ENCODE measurements at places on chromosomes 11 and 22.

GRCh38 chr22:39581303-39581702 is 10.8 kb downstream of the CACNA1I start:
- DNase-seq = no peak

DNA sequence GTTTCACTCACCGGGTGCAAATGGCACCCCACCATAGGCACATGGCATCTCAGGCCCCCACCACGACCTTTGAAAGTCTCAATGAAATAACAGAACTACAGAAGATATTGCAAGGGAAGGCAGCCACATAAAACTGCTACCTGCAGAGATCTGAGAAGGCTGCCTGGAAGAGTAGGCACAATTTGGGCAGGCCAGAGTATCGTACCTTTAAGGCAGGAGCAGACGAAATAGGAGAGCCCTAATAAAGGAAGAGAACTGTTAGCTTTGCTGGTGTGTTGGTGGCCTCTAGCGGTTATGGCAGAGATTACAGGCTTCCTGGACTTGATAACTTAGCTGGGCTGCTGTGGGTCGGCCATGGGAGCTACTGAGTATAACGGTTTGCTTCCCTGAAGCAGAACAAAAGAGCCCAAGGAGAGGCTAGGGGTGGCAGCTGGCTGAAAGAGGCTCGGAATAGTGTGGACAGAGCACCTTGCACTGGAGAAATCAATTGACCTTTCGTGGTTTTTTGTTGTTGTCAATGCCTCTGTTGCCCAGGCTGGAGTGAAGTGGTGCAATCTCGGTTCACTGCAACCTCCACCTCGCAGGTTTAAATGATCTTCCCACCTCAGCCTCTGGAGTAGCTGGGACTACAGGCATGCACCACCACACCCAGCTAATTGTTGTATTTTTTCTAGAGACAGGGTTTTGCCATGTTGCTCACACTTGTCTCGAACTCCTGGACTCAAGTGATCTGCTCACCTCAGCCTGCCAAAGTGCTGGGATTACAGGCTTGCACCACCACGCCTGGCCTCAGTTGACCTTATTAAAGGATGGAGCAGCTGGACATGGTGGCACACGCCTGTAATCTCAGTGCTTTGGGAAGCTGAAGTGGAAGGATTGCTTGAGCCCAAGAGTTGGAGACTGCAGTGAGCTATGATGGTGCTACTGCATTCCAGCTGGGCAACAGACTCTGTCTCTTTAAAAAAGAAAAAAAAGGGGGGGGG is 4.8 kb downstream of the SDF2L1 start:
- no peak for DNase-seq

DNA sequence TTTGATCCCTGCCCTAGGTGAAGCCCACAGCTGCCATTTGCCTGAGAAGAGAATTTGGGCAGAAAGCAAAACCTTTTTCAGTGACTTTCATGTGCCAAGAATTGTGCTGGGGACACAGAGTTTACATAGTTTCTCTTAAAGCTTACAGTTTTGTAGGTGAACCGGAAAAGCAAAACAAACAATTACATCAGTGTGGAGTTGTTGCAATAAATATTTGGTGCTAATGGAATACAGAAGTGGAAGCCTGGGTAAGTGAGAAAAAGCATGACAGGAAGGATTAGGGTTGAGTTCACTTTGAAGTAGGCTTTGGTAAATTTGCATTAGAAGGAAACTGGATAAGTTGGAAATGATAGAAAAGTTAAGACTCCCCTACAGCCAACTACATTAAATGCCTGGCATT is 82.7 kb downstream of the RASSF10 start:
- no peak for DNase-seq

GRCh38 chr11:128297805-128298204 is 289.6 kb downstream of the ETS1 start:
- no peak for DNase-seq

- no peak for DNase-seq
Observed at GRCh38 chr22:46143491-46144147, 6.7 kb upstream of the PPARA start.

GRCh38 chr22:40757071-40757470 is 62.1 kb downstream of the SLC25A17 start:
- DNase-seq = peak; percentile 8

- peak; percentile 6 for DNase-seq
Observed at GRCh38 chr11:122491509-122491908, 164.0 kb upstream of the UBASH3B start.

- no peak for DNase-seq
Observed at GRCh38 chr11:35151241-35151640, 12.3 kb downstream of the CD44 start.

- peak; percentile 9 for DNase-seq
Observed at GRCh38 chr22:45863981-45864751, 112.8 kb downstream of the WNT7B start.

GRCh38 chr11:66493130-66493529 is 12.9 kb downstream of the DPP3 start:
- no peak for DNase-seq

DNA sequence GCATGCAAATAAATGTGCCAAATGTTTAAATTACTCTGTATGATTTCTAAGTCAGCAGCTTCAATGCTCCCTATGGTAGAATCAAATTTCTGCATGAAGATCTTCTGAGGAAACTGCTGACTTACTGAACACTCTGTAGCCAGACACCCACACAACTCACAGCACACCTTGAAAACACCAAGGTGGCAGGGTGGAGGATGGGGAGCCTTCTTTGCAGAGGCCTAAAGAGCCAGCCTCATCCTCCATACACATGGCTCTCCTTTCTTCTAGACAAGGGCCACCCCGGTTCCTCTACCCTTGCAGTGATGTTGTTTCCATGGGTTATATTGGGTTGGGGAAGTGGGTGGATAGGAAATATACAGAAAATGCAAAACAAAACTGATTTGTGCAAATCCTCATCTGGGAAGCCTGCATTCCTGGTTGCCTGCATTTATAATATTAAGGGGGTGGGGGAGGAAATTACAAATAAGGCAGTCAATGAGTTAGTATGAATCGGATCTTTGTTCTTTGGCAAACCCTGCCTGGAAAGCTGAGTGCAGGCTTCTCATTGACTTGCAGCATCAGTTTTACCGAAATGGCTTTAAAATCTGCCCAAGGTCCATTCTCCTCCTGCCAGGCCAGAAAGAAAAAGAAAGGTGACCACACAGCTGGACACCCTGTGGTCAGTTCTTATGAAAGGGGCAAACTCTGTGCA is 15.8 kb upstream of the ETS1 start:
- DNase-seq = no peak

DNA sequence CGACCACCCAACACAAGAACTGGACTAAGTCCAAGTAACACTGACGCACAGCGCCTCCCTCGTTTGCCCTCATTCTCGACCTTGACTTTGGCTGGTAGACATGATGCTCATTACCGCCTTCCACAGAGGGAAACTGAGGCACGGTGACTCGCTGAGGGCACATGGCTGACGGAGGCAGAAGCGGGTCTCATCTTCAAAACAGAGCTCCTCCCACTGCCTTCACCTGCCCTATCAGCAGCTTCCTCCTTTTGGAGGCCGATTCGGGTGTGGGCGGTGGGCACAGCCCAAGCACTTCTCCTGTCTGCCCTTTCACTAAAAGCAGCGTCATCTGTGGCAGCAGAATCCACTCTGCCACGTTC is 2.0 kb upstream of the KMT5B start:
- DNase-seq = no peak

GRCh38 chr11:35134403-35135148 is 4.4 kb upstream of the CD44 start:
- no peak for DNase-seq

GRCh38 chr11:24234822-24235508 is 261.9 kb upstream of the LUZP2 start:
- DNase-seq = no peak

DNA sequence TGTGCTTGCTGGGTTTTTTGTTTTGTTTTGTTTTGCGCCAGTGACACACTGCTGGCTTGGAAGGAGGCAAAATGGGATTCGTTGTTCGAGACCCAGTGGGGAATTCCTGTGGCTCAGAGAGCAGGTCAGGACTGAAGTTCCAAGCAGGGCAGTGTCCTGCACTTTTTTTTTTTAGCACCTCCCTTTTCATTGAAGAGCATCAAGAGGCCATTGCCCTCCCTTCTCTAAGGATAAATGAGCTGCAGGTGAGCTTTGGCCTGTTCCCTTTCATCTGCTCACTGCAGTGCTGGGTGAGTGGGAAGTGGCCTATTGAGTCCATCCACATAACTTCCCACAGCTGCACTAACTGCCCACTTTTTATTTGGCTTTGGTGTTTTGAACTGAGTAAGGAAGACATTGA is 87.8 kb downstream of the ARHGAP42 start:
- no peak for DNase-seq

GRCh38 chr22:41181349-41182241 is 23.5 kb upstream of the L3MBTL2 start:
- peak; percentile 25 for DNase-seq

- peak; percentile 73 for DNase-seq
Observed at GRCh38 chr11:94134651-94135512, 6.2 kb downstream of the PANX1 start.

DNA sequence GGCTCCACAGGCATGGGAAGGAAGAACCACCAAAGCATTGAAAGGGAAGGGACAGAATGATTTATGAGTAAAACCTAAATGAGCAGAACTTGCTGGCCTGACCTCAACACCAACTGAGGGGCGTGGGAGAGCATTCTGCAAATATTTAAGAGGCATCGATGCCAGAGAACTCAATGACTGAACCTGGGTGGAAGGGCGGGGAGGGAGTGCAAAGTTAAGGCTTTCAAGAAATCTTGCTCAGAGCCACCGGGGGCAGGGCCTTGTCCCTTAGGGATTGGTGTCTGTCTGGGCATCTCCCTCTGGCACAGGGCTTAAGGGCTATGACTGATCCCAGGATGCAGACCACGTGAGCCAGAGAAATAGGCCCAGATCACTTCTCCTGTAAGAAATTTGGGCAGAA is 137.1 kb downstream of the ADAMTS15 start:
- no peak for DNase-seq

GRCh38 chr22:44782363-44782963 is 30.1 kb downstream of the ARHGAP8 start:
- no peak for DNase-seq

GRCh38 chr11:117495357-117495756 is 167.7 kb downstream of the CEP164 start:
- DNase-seq = no peak
